ENCODE measurements at places on chromosomes 16 and 17.

DNA sequence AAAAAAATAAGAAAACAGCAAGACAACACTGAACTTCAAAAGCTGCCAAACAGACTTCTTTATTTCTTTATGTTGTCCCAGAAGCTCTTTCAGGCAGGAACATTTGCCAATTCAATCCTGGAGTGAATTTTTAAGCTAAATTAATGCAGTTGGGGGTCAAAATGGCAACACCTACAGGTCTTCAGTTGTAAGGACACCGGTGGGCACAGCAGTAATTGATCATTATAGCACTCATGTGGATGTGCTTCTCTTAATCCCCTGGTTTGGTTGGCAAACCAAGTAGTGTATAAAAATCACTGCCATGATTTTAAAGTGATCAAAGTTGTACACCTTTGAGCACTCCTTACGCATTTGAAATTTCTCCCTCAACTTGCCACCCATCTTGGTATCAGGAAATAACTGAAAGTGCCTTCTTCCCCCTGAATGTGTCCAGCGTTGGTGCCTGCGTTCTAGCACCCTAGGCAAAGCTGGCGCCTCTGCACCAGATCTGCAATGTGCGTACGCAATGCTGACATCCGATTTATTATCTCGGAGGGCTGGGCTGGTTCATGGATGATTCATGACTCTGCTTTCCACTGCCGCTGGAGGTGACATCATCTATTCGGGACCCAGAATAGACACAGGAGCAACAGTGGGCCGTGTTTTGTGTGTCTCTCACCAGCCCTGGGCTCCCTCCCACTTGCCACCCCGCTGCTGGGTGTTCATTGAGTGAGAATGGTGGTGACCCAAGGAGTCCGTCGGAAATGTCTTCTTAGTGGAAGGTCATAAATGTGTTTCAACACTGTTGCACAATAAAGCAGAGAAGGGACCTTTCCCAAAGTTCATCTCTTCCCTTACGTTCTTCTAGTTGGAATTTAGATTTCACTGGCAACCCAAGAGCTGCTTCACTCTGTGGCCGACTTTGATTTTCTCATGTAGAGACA, 203.4 kb downstream of the CCDC182 start:
- DNase-seq = no peak

DNA sequence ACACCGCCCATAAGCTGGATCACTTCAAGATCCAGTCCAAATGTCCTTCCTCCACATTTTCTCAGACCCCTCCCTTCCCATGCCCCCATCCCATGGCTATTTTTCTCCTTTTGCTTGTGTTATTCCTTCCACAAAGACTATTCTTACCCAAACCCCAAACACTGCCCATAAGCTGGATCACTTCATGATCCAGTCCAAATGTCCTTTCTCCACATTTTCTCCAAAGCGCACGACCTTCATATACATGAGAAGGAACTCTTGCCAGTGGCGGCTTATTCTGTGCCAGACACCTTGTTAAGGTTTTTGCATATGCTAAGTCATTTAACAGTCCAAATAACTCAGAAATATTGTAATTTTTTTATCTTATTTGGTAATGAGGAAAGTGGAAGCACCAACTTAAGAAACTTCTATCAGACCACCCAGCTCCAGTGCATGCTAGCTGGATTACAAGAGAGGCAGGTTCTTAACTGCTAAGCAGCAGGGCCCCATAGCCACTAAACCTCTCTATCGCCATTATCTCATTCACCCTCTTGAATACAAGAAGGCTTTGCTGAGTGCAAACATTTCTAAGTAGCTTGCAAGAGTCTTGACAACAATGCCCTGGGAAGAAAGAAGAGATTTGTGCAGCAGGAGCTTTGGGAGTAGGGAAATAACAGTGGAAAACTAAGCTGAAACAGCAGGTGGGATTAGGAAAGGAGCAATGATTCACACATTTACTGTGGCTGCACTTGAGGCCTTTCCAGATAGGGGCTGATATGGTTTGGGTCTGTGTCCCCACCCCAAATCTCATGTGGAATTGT, 428.2 kb upstream of the MAF start:
- DNase-seq = no peak

DNA sequence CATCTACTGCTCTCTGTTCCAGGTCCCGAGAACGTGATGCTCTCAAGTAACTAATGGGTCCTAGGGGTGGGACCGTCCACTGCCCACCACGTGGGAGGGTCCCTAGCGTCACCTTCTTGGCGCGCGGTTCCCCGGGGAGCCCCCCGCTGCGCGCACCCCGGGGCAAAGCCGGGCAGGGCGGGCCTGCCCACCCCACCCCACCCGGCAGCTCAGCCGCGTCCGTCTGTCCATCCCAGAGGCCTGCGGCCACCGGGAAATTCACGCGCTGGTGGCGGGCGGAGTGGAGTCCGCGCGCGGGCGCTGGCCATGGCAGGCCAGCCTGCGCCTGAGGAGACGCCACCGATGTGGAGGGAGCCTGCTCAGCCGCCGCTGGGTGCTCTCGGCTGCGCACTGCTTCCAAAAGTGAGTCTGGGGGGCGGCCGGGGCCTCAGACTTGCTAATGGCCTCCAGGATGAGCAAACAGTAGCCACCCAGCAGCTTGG, 494 bp downstream of the PRSS41 start:
- DNase-seq = no peak

- no peak for DNase-seq
Measured at GRCh38 chr17:50649042-50649908, 14.6 kb downstream of the ABCC3 start.

DNA sequence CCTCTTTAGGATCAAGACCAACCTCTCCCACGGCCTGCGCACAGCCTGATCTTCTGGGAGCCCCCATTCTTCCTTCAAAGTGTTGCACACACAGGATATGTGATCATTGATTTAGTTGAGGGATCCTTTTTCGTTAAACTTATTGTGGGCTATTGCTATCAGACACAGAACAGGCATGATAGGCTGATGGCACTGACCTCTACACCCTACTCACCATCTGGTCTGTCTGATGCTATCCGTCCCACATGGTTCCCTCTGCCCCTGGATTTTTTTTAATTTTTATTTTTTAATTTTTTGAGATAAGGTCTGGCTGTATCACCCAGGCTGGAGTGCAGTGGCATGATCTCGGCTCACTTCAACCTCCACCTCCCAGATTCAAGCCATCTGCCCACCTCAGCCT, 19.2 kb upstream of the LITAF start:
- DNase-seq = no peak

DNA sequence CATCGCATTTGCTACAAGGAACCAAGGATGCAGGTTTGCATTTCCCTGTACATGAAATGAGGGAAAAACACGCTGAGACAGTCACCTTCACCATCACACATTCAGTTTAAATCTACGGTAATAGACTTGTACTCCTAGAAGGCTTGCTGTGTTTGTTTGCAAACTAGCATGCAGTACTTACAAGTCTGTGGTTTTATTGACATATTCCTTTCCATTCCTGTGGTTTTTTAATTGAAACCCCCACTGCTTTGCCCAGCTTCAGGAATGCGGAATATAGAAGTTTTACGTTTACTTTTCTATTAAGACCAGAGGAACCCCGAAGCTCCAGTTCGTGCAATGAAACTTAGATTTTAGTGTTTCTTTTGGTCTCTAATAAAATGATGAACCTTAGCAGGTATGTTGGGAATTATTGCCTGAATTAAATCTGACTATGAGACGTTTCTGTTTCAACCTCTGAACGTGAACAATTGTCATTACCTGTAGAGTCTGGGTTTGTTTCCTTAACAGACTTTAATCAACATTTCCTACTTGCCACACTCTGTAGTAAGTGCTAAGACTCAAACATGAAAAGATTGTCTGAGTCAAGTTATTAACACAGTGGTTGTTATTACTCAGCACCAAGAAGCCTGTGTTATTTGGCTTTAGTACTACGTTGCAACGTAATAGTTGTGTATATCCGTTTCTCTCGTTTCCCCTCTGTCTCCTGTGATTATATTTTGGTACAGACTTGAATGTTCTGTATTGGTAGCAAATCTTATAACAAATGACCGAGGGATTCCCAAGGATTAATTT, 793.3 kb upstream of the GOT2 start:
- no peak for DNase-seq

DNA sequence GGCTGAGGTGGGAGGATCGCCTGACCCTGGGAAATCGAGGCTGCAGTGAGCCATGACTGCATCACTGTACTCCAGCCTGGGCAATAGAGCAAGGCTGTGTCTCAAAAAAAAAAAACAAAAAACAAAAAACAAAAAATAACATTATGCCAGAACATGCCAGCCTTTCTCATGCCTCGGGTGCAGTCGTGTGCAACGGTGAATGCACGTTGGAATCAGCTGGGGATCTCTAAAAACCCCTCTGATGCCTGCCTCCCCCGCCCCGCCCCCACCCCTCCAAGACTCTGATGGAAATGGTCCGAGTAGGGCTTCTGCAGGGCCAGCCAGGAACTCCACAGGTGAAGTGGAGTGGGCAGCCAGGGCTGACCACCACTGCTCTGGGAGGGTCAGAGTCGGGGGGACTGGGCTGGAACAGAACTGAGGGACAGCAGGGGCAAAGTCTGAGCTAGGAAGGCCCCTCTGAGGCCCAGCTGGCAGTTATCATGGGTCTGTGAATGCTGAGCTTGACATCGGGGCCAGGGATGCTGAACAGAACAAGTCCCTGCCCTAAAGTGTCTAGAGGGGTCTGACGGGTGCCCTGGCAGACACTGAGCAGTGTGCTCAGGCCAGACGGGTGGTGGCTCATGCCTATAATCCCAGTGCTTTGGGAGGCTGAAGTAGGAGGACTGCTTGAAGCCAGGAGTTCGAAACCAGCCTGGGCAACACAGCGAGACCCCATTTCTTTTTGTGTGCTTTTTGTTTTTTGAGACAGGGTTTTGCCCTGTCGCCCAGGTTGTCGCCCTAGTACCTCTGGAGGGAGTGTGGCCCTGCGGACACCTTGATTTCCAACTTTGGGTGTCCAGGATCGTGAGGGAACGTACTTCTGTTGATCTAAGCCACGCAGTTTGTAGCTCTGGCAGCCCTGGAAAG, 193.4 kb upstream of the GSE1 start:
- DNase-seq = no peak

- no peak for DNase-seq
Measured at GRCh38 chr17:3482852-3483251, 7.1 kb downstream of the ASPA start.

DNA sequence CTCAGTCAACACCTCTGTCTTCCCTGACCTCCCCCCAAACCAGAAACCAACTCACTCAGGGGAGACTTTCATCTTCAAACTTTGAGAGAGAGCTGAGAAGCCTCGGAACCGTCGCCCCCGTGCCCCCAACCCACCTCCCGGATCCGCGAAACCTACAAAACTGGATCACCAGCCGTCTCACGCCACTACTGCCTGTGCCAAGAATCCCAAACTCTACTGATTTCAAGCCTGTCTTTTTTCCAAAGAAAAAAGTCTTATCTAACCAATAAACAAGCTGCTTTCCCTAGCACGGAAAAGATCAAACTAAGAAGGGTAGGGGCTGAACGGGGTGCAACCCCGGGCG, 2.0 kb downstream of the AXIN2 start:
- no peak for DNase-seq

GRCh38 chr17:76390003-76390421, 5.6 kb downstream of the SPHK1 start:
- DNase-seq = no peak

GRCh38 chr16:72896485-72897118, 151.3 kb downstream of the ZFHX3 start:
- no peak for DNase-seq

DNA sequence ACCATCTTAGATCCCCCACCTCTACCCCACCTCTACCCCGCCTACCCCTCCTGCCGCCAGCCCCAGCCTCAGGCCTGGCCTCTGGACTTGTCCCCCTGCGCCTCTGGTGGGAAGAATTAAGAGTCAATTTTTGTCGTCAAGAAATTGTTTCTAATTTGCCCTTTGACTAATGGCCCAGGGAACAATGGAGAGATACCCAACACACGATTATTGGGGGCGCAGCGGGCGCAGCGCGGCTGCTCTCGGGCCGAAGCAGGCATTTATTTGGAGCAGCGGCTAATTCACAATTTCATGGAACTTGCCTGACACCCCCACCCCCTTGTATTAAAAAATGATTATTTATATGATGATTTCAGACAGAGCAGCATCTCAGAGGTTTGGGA, 4.4 kb upstream of the BAHCC1 start:
- no peak for DNase-seq

DNA sequence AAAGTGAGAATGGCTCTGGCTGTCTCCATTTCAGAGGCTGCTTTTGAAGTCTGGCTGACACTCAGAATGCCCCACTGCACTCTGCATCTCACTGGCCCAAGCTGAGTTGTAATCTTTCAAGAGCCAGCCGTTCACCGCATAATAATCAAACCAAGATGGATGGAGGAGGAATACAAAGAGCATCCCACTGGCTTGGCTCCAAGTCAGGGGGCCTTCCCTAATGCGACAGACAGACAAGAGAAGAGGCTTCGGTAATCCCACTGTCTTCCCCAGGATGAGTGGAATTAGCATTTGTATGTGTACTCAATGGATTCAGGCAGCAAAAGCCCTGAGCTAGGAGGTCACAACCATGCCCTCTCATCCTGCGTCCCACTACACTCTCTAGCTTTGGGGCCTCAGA, 68.0 kb downstream of the CBLN1 start:
- DNase-seq = no peak
